ENCODE measurements at places on chromosomes 6 and 20.

- H3K27me3 ChIP-seq = peaks cover 58% of the 10 kb centered on the region
- DNase-seq = no peak
- H3K27ac ChIP-seq = no peak overlapping the region
- no peaks in the 10 kb centered on the region for H3K36me3 ChIP-seq
- no peaks in the 10 kb centered on the region for H3K4me1 ChIP-seq
- no peak overlapping the region for H3K4me3 ChIP-seq
These were observed 505.5 kb downstream of the PRIM2 start for GRCh38 chr6:57822896-57823358.

GRCh38 chr20:48983423-48984400 lies 62.2 kb downstream of the ARFGEF2 start:
- H3K27ac ChIP-seq = peak overlapping the region; percentile 66
- H3K4me3 ChIP-seq = peak overlapping the region; percentile 27
- peaks cover 38% of the 10 kb centered on the region for H3K36me3 ChIP-seq

- peak; percentile 83 for DNase-seq
- H3K27ac ChIP-seq = no peak overlapping the region
- peak overlapping the region; percentile 88 for H3K4me3 ChIP-seq
These were observed 50.1 kb upstream of the SLC32A1 start for GRCh38 chr20:38674092-38674764.

GRCh38 chr6:34565722-34566137 lies 9.6 kb upstream of the SPDEF start:
- H3K4me1 ChIP-seq = no peaks in the 10 kb centered on the region
- H3K36me3 ChIP-seq = no peaks in the 10 kb centered on the region
- H3K4me3 ChIP-seq = no peak overlapping the region
- H3K27me3 ChIP-seq = no peaks in the 10 kb centered on the region

GRCh38 chr6:26520850-26521599 lies 17.1 kb upstream of the HMGN4 start:
- H3K4me3 ChIP-seq = peak overlapping the region; percentile 91
- peaks cover 6% of the 10 kb centered on the region for H3K27me3 ChIP-seq
- H3K4me1 ChIP-seq = peaks cover 22% of the 10 kb centered on the region

DNA sequence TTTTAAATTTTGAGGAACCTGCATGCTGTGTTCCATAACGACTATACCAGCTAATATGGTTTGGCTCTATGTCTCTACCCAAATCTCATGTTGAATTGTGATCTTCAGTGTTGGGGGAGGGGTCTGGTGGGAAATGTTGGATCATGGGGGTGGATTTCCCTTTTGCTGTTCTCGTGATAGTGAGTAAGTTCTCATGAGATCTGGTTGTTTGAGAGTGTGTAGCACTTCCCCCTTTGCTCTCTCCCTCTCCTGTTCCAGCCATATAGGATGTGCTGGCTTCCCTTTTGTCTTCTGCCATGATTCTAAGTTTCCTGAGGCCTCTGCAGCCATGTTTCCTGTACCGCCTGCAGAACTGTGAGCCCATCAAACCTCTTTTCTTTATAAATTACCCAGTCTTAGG lies 61.8 kb upstream of the NEDD9 start:
- peaks cover 3% of the 10 kb centered on the region for H3K36me3 ChIP-seq
- no peak overlapping the region for H3K4me3 ChIP-seq
- H3K4me1 ChIP-seq = peaks cover 17% of the 10 kb centered on the region
- no peaks in the 10 kb centered on the region for H3K27me3 ChIP-seq
- no peak overlapping the region for H3K27ac ChIP-seq

DNA sequence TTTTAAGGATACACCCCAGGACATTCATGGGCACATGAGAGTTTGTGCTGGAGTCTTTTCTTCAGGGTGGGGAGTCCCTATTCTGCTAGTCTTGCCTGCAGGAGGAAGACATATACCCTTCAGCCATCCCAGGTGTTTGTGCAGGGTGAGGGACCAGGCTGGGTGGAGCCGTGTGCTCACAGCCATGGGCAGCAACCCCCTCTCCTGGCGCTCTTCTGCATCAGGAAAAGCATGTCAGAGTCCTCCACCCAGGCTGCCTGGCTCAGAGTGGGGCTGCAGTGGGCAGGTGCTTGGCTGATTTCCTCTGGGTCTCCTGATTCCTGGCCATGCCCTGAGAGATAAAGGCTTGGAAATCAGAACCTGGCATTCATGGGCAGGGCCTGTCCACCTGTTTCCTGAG lies 22.7 kb upstream of the MLN start:
- peaks cover 20% of the 10 kb centered on the region for H3K4me1 ChIP-seq
- H3K36me3 ChIP-seq = no peaks in the 10 kb centered on the region
- no peak overlapping the region for H3K4me3 ChIP-seq
- no peak for DNase-seq
